Activated CD8-positive, alpha-beta memory T cell treated with anti-CD3 and anti-CD28 coated beads, Interleukin-2, amount 10 ng/mL, durations not matched to agents 7 days and 5 days (primary cell): ENCODE measurements at places on chromosomes 2 and 18.
A peak's percentile ranks its signal among the peaks of the same experiment; 100 is the strongest.

- H3K4me3 ChIP-seq: peak overlapping the region; percentile 40
- no peak for DNase-seq
- H3K27ac ChIP-seq: no peak overlapping the region
These were observed 87.0 kb upstream of the ITGA6 start for GRCh38 chr2:172340394-172340793.

- DNase-seq: no peak
- H3K27ac ChIP-seq: no peak overlapping the region
- H3K4me1 ChIP-seq: no peaks in the 10 kb centered on the region
- H3K27me3 ChIP-seq: no peaks in the 10 kb centered on the region
- no peak overlapping the region for H3K4me3 ChIP-seq
These were observed 42.5 kb downstream of the LRRC30 start for GRCh38 chr18:7273301-7273921.

GRCh38 chr2:119598596-119599263 is 54.5 kb downstream of the CFAP221 start:
- no peaks in the 10 kb centered on the region for H3K36me3 ChIP-seq
- H3K27me3 ChIP-seq: peaks cover 16% of the 10 kb centered on the region
- H3K4me1 ChIP-seq: no peaks in the 10 kb centered on the region
- H3K27ac ChIP-seq: no peak overlapping the region

DNA sequence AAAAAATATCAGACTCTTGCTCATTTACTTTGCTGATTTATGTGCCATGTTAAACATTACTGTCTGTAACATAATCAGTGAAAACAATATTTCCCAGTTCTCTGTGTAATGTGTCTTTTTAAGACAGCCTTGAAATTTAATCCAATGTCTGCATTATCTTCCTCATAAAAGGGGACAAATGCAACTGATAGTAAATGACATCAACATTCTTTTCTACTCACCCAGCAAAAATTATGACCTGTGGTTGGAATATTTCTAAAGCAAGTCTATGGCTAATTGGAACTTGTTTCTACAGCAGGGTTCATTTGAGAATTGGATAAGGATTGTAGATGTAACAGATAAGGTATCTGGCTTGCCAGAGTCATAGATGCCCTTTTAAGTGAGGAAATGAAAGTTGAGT is 34.8 kb downstream of the C1D start:
- DNase-seq: no peak
- peaks cover 23% of the 10 kb centered on the region for H3K27me3 ChIP-seq
- no peaks in the 10 kb centered on the region for H3K4me1 ChIP-seq
- H3K36me3 ChIP-seq: no peaks in the 10 kb centered on the region
- no peak overlapping the region for H3K4me3 ChIP-seq

- H3K27ac ChIP-seq: no peak overlapping the region
- H3K4me3 ChIP-seq: no peak overlapping the region
- DNase-seq: no peak
- no peaks in the 10 kb centered on the region for H3K27me3 ChIP-seq
These were observed 43.9 kb downstream of the SS18 start for GRCh38 chr18:26046419-26047077.

GRCh38 chr2:190535586-190535985 is 1.1 kb upstream of the NEMP2 start:
- H3K27me3 ChIP-seq: no peaks in the 10 kb centered on the region
- peaks cover 42% of the 10 kb centered on the region for H3K4me1 ChIP-seq
- peaks cover 45% of the 10 kb centered on the region for H3K36me3 ChIP-seq

GRCh38 chr2:101305492-101306078 is 2.9 kb downstream of the RNF149 start:
- H3K4me3 ChIP-seq: peak overlapping the region; percentile 94
- H3K27ac ChIP-seq: peak overlapping the region; percentile 97
- no peak for DNase-seq
- H3K36me3 ChIP-seq: peaks cover 51% of the 10 kb centered on the region
- peaks cover 70% of the 10 kb centered on the region for H3K4me1 ChIP-seq
- no peaks in the 10 kb centered on the region for H3K27me3 ChIP-seq

DNA sequence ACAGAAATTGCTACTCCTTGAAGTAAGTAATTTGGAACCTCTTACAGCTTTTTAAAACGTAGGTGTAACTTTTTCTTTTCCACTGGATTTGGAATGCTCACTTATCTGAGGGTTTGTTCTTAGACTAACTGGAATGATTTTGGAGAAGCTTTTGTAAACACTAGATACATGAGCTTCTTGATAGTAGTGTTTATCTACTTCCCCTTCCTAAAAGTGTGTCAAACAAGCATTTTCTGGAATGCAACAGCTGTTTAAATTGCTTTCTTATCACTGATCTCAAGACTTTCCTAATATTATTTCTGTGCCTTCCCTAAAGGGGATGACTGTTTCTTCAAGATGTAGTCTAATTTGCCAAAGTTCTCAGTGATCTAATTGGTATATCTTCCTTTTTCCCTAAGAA is 282.6 kb downstream of the CCDC178 start:
- no peaks in the 10 kb centered on the region for H3K27me3 ChIP-seq
- H3K36me3 ChIP-seq: no peaks in the 10 kb centered on the region
- no peak overlapping the region for H3K27ac ChIP-seq
- no peaks in the 10 kb centered on the region for H3K4me1 ChIP-seq

DNA sequence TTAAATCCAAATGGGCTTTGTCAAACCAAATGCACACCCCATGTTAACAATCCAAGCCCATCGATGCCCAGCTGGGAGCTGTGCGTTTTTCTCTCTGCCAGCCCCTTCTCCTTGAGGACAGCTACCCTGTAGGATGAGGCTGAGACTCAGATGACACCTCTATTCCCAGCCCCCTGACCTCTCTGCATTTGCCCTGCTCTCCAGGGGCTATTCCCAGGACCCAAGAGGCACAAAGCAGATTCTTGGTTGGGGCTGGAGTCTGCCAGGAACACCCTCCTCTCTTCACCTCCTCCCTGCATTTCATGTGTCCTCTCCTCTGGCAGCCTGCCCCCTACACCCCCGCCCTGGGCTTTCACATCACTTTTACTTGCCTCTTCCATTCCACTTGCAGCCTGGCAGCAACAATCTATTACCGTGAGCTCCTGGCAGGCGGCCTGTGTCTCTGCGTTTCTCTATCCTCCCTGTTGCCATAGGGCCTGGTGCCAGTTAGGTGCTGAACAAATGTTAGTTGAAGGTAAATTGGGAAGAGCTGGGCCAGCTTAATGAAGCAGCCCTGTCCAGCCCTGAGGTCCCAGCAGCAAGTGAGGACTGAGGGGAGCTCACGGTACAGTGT is 51.8 kb downstream of the ADD2 start:
- no peak overlapping the region for H3K27ac ChIP-seq
- no peak overlapping the region for H3K4me3 ChIP-seq
- H3K4me1 ChIP-seq: no peaks in the 10 kb centered on the region
- no peaks in the 10 kb centered on the region for H3K36me3 ChIP-seq

GRCh38 chr2:172173174-172173706 is 70.5 kb upstream of the DLX2 start:
- H3K36me3 ChIP-seq: no peaks in the 10 kb centered on the region
- no peak for DNase-seq
- peaks cover 37% of the 10 kb centered on the region for H3K27me3 ChIP-seq
- H3K4me3 ChIP-seq: peak overlapping the region; percentile 52
- H3K4me1 ChIP-seq: peaks cover 1% of the 10 kb centered on the region

GRCh38 chr2:80028584-80028983 is 276.0 kb downstream of the LRRTM1 start:
- no peak overlapping the region for H3K4me3 ChIP-seq
- no peaks in the 10 kb centered on the region for H3K4me1 ChIP-seq
- no peaks in the 10 kb centered on the region for H3K36me3 ChIP-seq
- DNase-seq: no peak
- H3K27me3 ChIP-seq: no peaks in the 10 kb centered on the region

DNA sequence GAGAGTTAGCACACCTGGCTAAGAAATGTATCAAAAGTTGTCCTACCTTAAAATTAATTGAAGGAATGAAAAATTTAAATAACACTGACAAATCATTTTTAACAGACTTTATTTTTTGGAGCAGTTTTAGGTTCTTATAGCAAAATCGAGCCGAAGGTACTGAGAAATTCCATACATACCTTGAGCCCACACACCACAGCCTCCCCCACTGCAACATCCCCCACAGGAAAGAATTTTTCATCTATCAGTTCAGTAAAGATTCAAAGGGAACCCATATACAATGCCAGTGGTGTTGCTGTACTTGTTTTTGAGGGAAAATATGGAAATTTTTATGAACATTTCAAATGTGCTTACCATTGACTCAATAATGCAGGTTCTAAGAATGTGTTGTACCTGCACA is 169.8 kb upstream of the HS6ST1 start:
- peaks cover 10% of the 10 kb centered on the region for H3K27me3 ChIP-seq
- no peaks in the 10 kb centered on the region for H3K36me3 ChIP-seq
- no peak overlapping the region for H3K4me3 ChIP-seq
- H3K4me1 ChIP-seq: no peaks in the 10 kb centered on the region
- no peak overlapping the region for H3K27ac ChIP-seq

DNA sequence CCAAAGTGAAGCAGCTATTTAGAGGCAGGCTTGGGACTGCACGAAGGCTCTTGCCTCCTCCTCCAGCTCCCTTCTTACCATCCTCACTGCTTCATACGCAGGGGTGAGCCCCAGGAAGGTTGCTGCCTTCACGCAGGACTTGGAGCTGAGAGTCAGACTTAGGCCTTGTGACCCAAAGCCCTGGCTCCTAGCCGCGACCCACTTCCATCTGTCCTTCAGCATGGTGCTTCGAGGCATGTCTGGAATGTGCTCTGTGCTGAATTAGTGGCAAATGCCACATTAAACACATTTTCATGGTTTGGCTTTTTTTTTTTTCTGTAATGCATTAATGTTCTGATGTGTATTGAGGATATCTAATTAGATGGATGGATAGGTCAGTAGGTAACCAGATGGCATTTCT is 37.5 kb downstream of the ITGB1BP1 start:
- H3K27ac ChIP-seq: no peak overlapping the region
- H3K4me3 ChIP-seq: no peak overlapping the region
- no peaks in the 10 kb centered on the region for H3K36me3 ChIP-seq
- no peaks in the 10 kb centered on the region for H3K27me3 ChIP-seq

DNA sequence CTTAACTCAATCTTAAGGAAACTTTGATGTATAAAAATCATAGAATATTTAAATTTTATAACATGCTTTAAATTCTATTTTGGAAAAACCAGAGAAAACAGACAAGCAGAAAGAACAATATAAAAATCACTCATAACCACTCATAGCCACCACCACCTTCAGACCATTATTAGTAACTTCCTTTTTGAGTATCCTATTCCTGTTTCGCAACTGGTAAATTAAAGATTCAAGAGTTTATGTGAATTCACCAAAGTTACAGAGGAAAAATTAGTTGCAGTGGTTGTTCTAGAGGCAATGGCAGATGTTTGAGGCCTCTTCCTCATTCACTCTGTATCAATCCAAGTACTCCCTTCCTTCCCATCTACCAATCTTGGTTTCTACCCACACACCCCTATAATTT is 49.3 kb upstream of the PROKR1 start:
- DNase-seq: no peak
- H3K27ac ChIP-seq: no peak overlapping the region
- peaks cover 5% of the 10 kb centered on the region for H3K27me3 ChIP-seq
- H3K4me1 ChIP-seq: peaks cover 11% of the 10 kb centered on the region
- H3K4me3 ChIP-seq: no peak overlapping the region

GRCh38 chr18:34315591-34316352 is 91.1 kb upstream of the NOL4 start:
- no peaks in the 10 kb centered on the region for H3K4me1 ChIP-seq
- no peak for DNase-seq
- H3K36me3 ChIP-seq: no peaks in the 10 kb centered on the region
- no peak overlapping the region for H3K4me3 ChIP-seq
- no peak overlapping the region for H3K27ac ChIP-seq

DNA sequence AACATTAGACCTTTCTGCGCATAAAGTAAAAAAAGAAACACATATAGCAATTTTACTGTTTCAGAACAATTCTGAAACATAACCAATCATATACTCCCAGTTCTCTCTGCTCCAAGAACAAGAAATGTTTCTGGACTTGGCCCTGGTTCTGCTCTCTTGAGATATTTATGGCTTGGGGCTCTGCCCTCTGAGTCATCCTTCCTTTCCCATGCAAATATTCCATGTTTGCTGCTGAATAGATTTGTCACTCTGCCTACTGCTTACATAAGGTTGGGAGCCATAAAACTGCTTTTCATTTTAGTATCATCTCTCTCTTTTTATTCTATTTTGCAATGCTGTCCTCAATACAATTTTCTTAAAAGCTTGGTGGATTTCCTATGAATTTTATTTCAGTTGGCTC is 499.6 kb upstream of the ACVR2A start:
- no peak overlapping the region for H3K27ac ChIP-seq
- H3K36me3 ChIP-seq: no peaks in the 10 kb centered on the region
- no peak for DNase-seq
- H3K27me3 ChIP-seq: peaks cover 2% of the 10 kb centered on the region
- no peak overlapping the region for H3K4me3 ChIP-seq

GRCh38 chr2:6959751-6960150 is 42.5 kb downstream of the RNF144A start:
- no peak overlapping the region for H3K27ac ChIP-seq
- peak; percentile 12 for DNase-seq
- no peaks in the 10 kb centered on the region for H3K27me3 ChIP-seq

DNA sequence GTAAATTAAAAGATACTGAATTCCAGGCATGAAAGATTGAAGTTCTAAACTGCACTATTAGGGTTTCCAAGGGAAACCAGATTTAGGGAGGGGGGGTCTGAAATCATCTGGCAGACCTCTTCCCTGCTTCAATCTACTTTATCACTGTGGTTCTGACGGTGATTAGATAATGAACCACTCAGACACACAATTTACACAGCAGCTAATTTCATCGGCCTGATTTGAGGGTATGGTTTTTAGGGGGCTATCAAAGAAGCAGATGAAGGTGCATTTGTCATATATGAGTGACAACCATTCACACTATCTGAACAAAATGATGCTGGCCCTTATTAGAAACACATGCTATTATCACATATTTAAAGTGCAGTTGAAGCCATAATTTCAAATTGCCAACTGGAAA is 106.0 kb downstream of the OLA1 start:
- no peaks in the 10 kb centered on the region for H3K4me1 ChIP-seq
- no peaks in the 10 kb centered on the region for H3K27me3 ChIP-seq
- H3K36me3 ChIP-seq: peaks cover 13% of the 10 kb centered on the region
- H3K27ac ChIP-seq: no peak overlapping the region

DNA sequence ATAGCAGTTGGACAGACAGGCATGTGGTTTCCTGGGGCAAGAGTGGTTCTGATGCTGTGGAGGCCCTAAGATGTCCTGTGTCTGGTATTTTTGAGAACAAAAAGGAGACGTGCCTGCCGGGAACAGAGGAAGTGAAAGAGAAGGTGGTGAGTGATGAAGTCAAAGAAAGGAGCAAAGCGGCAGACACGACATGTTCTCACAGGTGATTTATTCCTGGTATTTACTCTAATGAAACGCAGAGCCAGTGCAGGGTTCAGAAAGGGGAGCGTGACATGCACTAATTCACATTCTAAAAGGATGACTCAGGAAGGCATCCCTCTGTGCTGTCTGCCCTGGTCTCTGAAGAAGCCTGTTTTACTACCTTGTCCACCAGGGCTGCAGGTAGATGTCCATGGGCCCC is 211.0 kb downstream of the KCNE4 start:
- no peak overlapping the region for H3K4me3 ChIP-seq
- H3K27me3 ChIP-seq: no peaks in the 10 kb centered on the region
- DNase-seq: no peak
- no peaks in the 10 kb centered on the region for H3K4me1 ChIP-seq

GRCh38 chr2:191087311-191087710 is 63.5 kb downstream of the STAT4 start:
- peaks cover 18% of the 10 kb centered on the region for H3K4me1 ChIP-seq
- no peak for DNase-seq
- H3K27me3 ChIP-seq: no peaks in the 10 kb centered on the region
- H3K36me3 ChIP-seq: peaks cover 64% of the 10 kb centered on the region
- no peak overlapping the region for H3K4me3 ChIP-seq

GRCh38 chr2:172723286-172723685 is 12.4 kb upstream of the RAPGEF4 start:
- no peak overlapping the region for H3K27ac ChIP-seq
- H3K4me1 ChIP-seq: no peaks in the 10 kb centered on the region
- H3K27me3 ChIP-seq: peaks cover 29% of the 10 kb centered on the region
- no peak overlapping the region for H3K4me3 ChIP-seq
